ENCODE measurements at places on chromosomes 4 and X. TPM values are rescaled to one million over a fixed set of nuclear protein-coding genes. Genes with fewer than 3 reads are reported as not detected.

- no peaks in the 10 kb centered on the region for H3K27me3 ChIP-seq
- no peak overlapping the region for H3K27ac ChIP-seq
- no peaks in the 10 kb centered on the region for H3K36me3 ChIP-seq
- no peak for DNase-seq
Measured at GRCh38 chr4:48141048-48141447, 7.0 kb upstream of the TXK start.

DNA sequence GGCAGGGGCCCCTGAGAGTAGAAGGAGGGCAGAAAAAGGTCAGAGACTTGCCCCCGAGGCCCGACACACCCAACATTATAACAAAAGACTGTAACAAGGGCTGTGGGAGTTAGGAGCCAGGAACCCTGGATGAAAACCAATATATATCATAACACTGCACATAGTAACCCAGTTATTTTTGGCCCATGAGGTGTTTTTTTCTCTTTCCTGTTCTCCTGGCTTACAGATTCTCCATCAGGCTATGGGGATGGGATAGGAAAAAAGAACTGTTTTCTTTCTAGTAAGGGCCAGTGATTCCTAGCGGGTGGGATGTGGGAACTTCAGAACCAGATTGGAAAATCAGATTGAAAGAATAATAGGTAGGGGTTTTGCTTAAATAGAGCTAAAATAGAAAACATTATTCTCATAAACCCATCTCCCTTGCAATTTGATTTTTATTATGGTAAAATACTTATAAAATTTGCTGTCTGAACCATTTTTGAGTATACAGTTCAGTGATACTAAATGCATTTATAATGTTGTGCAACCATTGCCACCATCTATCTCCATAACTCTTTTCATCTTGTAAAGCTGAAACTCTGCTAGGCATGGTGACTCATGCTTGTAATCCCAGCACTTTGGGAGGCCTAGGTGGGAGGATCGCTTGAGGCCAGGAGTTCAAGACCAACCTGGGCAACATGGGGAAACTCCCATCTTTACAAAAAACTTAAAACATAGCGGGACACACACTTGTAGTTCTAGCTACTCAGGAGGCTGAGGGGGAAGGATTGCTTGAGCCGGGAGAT, 33.5 kb downstream of the SNX25 start:
- no peaks in the 10 kb centered on the region for H3K36me3 ChIP-seq
- no peaks in the 10 kb centered on the region for H3K4me1 ChIP-seq
- H3K27me3 ChIP-seq: no peaks in the 10 kb centered on the region
- no peak overlapping the region for H3K4me3 ChIP-seq
- DNase-seq: no peak

DNA sequence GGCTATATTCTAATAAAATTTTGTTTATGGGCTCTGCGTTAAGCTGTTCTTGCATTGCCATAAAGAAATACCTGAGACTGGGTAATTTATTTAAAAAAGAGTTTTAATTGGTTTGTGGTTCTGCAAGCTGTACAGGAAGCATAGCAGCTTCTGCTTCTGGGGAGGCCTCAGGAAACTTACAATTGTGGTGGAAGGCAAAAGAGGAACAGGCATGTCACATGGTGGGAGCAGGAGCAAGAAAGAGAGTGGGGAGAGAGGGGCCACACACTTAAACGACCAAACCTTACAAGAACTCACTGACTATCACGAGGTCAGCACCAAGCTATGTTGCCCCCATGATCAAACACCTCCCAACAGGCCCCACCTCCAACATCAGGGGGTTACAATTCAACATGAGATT, 74.0 kb downstream of the FHDC1 start:
- no peak overlapping the region for H3K4me3 ChIP-seq
- DNase-seq: no peak
- no peaks in the 10 kb centered on the region for H3K36me3 ChIP-seq

DNA sequence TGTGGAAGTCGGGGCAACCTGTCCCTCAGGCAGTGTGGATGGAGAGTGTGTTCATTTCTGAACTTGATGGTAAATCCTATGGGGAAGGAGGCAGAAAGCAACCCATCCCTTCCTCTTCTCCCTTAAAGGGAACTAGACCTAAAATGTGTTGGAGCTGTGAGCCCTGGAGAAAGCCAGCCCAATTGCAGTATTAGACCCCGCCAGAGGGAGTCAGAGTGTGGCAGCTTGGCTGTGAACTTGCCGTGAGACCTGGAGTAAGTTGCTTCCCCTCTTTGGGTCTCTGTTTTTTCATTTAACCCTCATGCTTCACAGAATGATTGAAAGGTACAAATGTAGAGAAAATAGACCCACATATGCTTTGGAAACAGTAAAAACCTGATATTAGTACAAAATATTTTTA, 108.7 kb upstream of the PAK3 start:
- no peak overlapping the region for H3K4me3 ChIP-seq
- no peaks in the 10 kb centered on the region for H3K4me1 ChIP-seq
- H3K36me3 ChIP-seq: no peaks in the 10 kb centered on the region
- no peak for DNase-seq
- H3K27ac ChIP-seq: no peak overlapping the region
- H3K27me3 ChIP-seq: no peaks in the 10 kb centered on the region

DNA sequence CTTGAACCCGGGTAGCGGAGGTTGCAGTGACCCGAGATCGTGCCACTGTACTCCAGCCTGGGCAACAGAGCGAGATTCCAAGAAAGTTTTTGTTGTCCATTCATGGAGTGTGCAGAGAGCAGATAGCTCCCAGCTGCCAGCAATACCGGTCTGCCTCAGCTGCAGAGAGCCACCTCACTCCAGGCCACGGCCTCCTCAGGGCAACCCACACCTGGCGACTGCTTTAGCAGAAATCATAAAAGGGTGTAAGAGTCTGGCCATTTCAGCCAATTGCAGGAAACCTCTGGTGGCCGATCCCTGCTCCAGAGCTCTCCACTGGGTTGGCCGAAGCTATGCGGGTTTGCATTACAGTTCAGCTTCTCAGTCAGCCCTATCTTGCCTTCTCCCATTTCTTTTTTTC, 227.4 kb upstream of the BCOR start:
- H3K27me3 ChIP-seq: no peaks in the 10 kb centered on the region
- no peak for DNase-seq
- H3K36me3 ChIP-seq: no peaks in the 10 kb centered on the region
- no peak overlapping the region for H3K27ac ChIP-seq
- no peak overlapping the region for H3K4me3 ChIP-seq

DNA sequence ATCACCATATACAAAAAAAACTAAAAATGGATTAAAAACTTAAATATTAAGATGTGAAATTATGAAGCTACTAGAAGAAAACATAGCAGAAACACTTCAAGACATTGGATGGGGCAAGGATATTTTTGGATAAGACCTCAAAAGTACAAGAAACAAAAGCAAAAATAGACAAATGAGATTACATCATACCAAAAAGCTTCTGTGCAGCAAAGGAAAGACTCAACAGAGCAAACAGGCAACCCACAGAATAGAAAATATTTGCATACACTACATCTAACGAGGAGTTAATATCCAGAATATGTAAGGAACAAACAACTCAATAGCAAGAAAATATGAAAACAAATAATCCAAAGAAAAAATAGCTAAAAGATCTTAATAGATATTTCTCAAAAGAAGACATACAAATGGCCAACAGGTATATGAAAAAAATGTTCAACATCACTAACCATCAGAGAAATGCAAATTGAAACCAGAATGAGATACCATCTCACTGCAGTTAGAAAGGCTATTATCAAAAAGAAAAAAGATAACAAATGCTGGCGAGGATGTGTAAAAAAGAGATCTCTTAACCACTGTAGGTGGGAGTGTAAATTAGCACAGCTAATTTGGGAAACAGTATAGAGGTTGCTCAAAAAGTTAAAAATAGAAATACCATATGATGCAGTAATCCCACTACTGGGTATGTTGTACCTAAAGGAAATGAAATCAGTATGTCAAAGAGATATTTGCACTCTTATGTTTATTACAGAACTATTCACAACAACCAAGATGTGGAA, 17.8 kb upstream of the LRCH2 start:
- DNase-seq: no peak
- no peaks in the 10 kb centered on the region for H3K27me3 ChIP-seq
- no peaks in the 10 kb centered on the region for H3K36me3 ChIP-seq
- H3K4me1 ChIP-seq: no peaks in the 10 kb centered on the region
- no peak overlapping the region for H3K27ac ChIP-seq
- H3K4me3 ChIP-seq: no peak overlapping the region

- DNase-seq: no peak
- peaks cover 18% of the 10 kb centered on the region for H3K4me1 ChIP-seq
- H3K4me3 ChIP-seq: no peak overlapping the region
- H3K27me3 ChIP-seq: no peaks in the 10 kb centered on the region
- H3K27ac ChIP-seq: no peak overlapping the region
- H3K36me3 ChIP-seq: no peaks in the 10 kb centered on the region
Measured at GRCh38 chr4:823176-823760, 2.7 kb downstream of the CPLX1 start.

DNA sequence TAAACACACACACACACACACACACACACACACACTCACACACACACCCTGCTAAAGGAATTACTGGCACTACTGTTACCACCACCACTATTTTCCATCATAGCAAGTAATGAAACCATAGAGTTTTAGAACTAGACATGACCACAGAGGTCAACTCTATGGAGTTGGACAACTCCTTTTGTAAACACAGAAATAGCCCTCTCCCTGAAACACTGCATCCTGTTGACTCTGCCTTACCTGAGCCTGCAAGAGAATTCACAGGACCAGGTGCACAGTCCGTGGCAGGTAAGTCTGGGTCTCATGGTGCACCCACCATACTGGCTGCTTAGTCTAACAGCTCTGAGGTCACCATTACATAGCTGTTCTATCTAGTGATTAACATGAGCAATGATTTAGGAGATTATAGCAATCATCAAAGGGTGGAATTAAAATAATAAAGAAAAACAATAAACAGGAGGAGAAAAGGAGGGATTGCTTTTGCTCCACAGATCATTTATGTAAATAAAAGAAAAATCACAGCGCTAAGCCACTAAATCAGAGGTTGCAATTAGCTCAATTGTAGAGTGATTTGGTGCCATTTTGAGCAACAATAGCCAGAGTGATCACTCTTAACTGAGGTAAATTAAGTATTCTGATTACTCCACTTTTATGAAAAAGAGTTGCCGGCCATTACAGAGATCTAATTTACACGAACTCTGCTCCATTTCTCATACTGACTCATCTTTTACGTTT, 340.0 kb upstream of the RASGEF1B start:
- no peak overlapping the region for H3K4me3 ChIP-seq
- no peaks in the 10 kb centered on the region for H3K4me1 ChIP-seq
- no peak overlapping the region for H3K27ac ChIP-seq
- no peak for DNase-seq
- H3K36me3 ChIP-seq: no peaks in the 10 kb centered on the region

- H3K27me3 ChIP-seq: no peaks in the 10 kb centered on the region
- no peaks in the 10 kb centered on the region for H3K4me1 ChIP-seq
- no peak for DNase-seq
- H3K36me3 ChIP-seq: no peaks in the 10 kb centered on the region
- H3K27ac ChIP-seq: no peak overlapping the region
- no peak overlapping the region for H3K4me3 ChIP-seq
Measured at GRCh38 chr4:16021804-16022560, 59.0 kb upstream of the FGFBP2 start.

DNA sequence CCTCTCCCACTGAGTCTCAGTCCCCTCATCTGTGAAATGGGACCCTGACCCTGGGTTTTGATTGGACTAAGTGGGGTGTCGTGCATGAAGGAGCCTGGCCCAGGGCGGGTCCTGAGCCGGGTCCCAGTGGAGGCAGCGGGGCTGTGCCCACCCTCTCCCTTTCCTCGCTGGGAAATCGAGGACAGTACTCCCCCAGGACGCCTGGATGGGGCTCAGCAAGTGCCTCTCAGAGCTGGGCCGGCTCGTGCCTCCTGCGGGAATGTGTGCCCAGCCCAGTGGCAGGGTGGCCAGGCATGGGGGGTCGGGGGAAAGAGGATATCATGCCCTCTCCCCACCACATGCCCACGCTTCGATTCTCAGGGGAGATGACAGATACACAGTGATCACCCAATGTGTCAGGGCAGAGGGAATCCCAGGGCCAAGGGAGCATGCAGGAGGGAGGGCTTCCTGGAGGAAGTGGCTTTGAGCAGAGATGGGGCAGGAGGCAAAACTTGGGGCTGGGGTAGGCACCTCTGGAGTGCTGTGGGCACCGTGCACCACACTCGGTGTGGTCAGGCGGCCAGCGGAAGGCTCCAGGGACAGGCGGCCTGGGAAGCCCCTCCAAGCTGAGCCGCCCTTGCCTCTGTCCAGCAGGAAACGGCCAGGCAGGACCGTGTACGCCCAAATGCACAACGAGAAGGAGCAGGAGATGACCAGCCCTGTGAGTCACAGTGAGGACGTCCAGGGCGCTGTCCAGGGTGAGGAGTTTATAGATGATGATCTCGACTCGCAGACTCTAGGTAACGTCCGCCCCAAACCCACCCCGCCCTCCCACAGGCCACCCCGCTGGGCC, 203.0 kb downstream of the AFAP1 start:
- no peak for DNase-seq
- H3K4me1 ChIP-seq: no peaks in the 10 kb centered on the region
- no peak overlapping the region for H3K27ac ChIP-seq
- H3K36me3 ChIP-seq: no peaks in the 10 kb centered on the region

- no peak for DNase-seq
- H3K27me3 ChIP-seq: no peaks in the 10 kb centered on the region
- no peaks in the 10 kb centered on the region for H3K4me1 ChIP-seq
Measured at GRCh38 chrX:28022371-28022770, 41.1 kb upstream of the DCAF8L1 start.

- no peaks in the 10 kb centered on the region for H3K27me3 ChIP-seq
- H3K27ac ChIP-seq: no peak overlapping the region
- no peak overlapping the region for H3K4me3 ChIP-seq
- no peaks in the 10 kb centered on the region for H3K4me1 ChIP-seq
Measured at GRCh38 chrX:23557070-23557469, 110.2 kb upstream of the PRDX4 start.

- H3K4me3 ChIP-seq: no peak overlapping the region
- no peak overlapping the region for H3K27ac ChIP-seq
- no peaks in the 10 kb centered on the region for H3K4me1 ChIP-seq
Measured at GRCh38 chr4:7291372-7292114, 99.2 kb downstream of the SORCS2 start.

DNA sequence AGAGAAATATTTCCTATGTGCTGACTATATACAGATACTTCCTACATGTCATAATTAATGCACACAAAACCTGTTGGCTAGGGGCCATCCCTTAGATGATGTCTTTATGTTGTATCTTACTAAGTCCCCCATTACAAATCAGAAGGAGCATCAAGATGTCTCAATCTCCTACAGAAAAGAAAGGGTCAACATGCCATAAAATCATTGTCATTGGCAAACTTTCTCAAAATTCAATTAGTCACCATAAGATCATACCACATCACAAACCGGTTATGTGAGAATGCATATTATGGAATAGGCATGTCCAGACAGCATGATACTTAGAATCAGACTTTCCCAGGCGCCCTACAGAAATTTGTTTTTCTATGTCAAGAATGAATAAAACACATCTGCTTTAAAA, 175.2 kb upstream of the TET2 start:
- H3K27me3 ChIP-seq: peaks cover 2% of the 10 kb centered on the region
- no peaks in the 10 kb centered on the region for H3K36me3 ChIP-seq
- no peak overlapping the region for H3K4me3 ChIP-seq
- H3K4me1 ChIP-seq: peaks cover 4% of the 10 kb centered on the region

Gene TLR6
- total RNA-seq: 2.2 TPM

Gene MSMO1
- 14.9 TPM for total RNA-seq

Gene SEPTIN11
- 29.4 TPM for total RNA-seq

Gene WFS1
- 3.8 TPM for total RNA-seq

Gene FAM241A
- total RNA-seq: 3.9 TPM

Gene PHOX2B
- not detected for total RNA-seq

Gene PPP1R2C
- 32.2 TPM for total RNA-seq

Gene KLF8
- 12.1 TPM for total RNA-seq

Gene NEIL3
- 5.0 TPM for total RNA-seq

Gene RAB33A
- total RNA-seq: 7.9 TPM

Gene RASSF6
- total RNA-seq: not detected

Gene CPZ
- not detected for total RNA-seq

Gene SUPT20HL1
- total RNA-seq: not detected

Gene SPANXD
- total RNA-seq: not detected

Gene SMR3B
- total RNA-seq: not detected

Data from CD4-positive, CD25-positive, alpha-beta regulatory T cell (primary cell).